ENCODE measurements at places on chromosomes 7 and 10. TPM values are rescaled to one million over a fixed set of nuclear protein-coding genes. Genes with fewer than 3 reads are reported as not detected.

The FEZF1 gene
- not detected for polyA plus RNA-seq

The CCL26 gene
- 7.1 TPM for polyA plus RNA-seq

- H3K4me1 ChIP-seq = no peaks in the 10 kb centered on the region
- H3K36me3 ChIP-seq = peaks cover 12% of the 10 kb centered on the region
- H3K27ac ChIP-seq = no peak overlapping the region
- no peak overlapping the region for H3K4me3 ChIP-seq
- H3K27me3 ChIP-seq = no peaks in the 10 kb centered on the region
These were observed 184.2 kb downstream of the KMT2E start for GRCh38 chr7:105198223-105198622.

DNA sequence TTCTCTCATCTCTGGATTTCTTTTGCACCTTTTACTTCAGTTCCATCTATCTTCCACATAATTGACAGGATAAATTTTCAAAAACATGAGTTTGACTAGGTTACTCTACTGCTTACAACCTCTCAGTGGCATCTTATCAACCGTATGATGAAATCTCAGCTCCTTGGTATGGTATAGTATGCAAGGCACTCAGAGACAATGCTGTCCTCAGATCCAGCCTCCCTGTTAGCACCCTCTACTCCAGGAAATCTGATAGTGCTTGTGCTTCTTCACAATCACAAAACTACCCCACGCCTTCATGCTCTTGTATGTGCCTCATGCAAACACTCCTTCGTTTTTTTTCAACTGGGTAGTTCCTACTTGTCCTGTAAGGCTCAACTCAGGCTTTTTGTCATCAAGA, 330.7 kb downstream of the GPR158 start:
- no peaks in the 10 kb centered on the region for H3K27me3 ChIP-seq
- no peaks in the 10 kb centered on the region for H3K36me3 ChIP-seq
- no peak overlapping the region for H3K27ac ChIP-seq
- no peak for DNase-seq

DNA sequence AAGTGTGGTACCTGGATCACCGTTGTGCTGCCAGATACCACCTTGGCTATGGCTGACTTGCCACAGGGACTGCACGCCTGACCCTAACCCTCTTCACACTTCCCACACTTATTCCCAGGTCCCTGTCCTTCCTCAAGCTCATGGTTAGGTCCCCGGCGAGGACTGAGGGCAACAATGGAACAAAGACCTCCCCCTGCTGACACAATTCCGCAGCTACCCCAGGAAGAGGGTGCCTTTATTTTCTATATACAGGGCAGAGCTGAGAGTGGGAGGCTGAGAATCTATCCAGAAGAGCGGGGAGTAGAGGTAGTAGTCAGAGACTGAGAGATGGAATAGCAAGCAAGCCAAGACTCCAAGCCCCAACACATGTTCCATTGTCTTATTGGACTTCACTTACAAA, 118.1 kb upstream of the SEM1 start:
- H3K27me3 ChIP-seq = no peaks in the 10 kb centered on the region
- H3K36me3 ChIP-seq = no peaks in the 10 kb centered on the region
- no peak overlapping the region for H3K4me3 ChIP-seq
- no peaks in the 10 kb centered on the region for H3K4me1 ChIP-seq
- DNase-seq = no peak
- no peak overlapping the region for H3K27ac ChIP-seq

DNA sequence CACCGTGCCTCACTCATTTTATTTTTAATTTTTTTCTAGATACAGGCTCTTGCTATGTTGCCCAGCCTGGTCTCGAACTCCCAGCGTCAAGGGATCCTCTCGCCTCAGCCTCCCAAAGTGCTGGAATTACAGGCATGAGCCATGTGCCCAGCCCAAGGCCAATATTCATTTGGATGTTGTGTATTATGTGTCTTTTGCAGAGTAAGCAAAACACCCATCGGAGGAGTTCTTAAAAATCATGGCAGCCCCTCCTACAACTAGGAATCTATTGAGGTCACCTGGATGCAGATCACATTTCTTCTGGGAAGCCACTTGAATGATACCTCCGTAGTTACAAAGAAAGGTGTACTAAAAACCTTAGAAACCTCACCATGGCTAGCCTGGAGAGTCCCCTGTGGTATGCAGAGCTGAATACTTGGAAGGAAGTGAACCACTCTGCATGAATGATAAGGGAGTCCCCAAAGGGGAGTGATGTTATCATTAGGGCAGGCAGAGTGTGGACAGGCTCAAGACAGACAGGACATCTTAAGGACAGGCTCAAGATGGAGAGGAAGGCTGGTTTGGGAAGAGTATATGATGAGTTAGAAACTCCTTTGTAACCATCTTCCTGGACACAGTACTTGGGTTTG, 185.7 kb downstream of the TAX1BP1 start:
- H3K36me3 ChIP-seq = no peaks in the 10 kb centered on the region
- no peak overlapping the region for H3K27ac ChIP-seq

DNA sequence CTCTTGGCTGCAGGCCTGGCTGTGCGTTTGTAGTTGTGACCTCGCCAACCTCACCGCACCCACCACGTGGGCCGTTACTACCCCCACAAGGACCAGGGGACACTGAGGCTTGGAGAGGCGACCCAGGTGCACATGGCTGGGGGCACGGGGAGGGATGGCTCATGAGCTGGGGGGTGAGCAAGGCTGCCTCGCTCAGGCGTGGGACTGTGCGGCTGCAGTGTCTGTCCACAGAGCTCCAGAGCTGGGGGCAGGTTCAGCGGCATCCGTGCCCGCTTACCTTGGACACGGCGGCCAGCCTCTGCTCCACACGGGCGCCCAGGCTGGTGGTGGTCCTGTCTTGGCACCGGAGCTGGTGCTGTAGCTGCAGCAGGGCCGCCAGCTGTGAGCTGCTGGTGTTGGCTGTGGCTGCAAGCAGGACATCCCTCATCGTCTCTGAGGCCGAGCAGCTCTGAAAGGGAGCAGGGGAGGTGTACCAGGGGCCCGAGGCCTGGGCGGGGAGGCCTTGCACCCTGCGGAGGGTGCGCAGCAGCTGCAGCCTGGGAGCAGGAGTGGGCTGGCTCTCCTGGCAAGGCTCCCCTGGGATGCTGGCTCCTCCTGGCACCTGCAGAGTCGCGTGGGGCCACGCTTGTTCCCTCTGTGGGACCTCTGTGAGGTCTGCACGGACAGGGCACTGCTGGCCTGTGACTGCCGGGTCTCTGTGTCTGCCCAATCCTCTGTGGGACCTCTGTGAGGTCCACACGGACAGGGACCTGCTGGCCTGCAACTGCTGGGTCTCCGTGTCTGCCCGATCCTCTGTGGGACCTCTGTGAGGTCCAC, 60.0 kb upstream of the NKX6-2 start:
- H3K27ac ChIP-seq = no peak overlapping the region
- no peak overlapping the region for H3K4me3 ChIP-seq
- H3K36me3 ChIP-seq = no peaks in the 10 kb centered on the region
- peaks cover 54% of the 10 kb centered on the region for H3K27me3 ChIP-seq
- H3K4me1 ChIP-seq = no peaks in the 10 kb centered on the region
- DNase-seq = no peak

GRCh38 chr7:4169455-4169854, 512.6 kb upstream of the FOXK1 start:
- DNase-seq = no peak
- H3K36me3 ChIP-seq = no peaks in the 10 kb centered on the region
- peaks cover 89% of the 10 kb centered on the region for H3K27me3 ChIP-seq
- no peaks in the 10 kb centered on the region for H3K4me1 ChIP-seq
- no peak overlapping the region for H3K4me3 ChIP-seq
- no peak overlapping the region for H3K27ac ChIP-seq

DNA sequence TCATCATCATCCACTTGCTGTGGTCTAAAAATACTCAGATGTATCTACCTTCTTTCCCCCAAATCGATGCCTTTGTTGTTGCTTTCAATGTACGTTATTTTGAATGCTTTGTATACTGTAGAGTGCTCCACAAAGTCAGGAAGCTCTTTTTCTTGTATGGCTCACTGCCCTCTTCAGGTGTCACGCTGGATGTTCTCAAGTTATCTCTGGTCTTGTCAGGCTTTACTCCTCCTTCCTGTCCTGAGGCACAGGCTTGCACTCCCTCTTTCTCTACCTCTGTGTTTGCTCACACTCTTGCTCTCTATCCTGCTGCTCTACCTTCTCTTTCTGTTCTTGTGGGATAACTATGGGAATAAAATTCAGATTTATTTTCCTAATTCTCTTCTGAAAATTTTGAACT, 381.3 kb downstream of the NRG3 start:
- DNase-seq = no peak
- H3K27ac ChIP-seq = no peak overlapping the region
- no peaks in the 10 kb centered on the region for H3K36me3 ChIP-seq
- no peaks in the 10 kb centered on the region for H3K4me1 ChIP-seq

GRCh38 chr10:53387562-53387961, 615.0 kb upstream of the MBL2 start:
- H3K36me3 ChIP-seq = no peaks in the 10 kb centered on the region
- no peaks in the 10 kb centered on the region for H3K4me1 ChIP-seq
- no peak overlapping the region for H3K27ac ChIP-seq
- H3K27me3 ChIP-seq = no peaks in the 10 kb centered on the region
- H3K4me3 ChIP-seq = no peak overlapping the region

- DNase-seq = no peak
- H3K36me3 ChIP-seq = no peaks in the 10 kb centered on the region
- H3K27ac ChIP-seq = no peak overlapping the region
- no peak overlapping the region for H3K4me3 ChIP-seq
- H3K27me3 ChIP-seq = peaks cover 21% of the 10 kb centered on the region
These were observed 33.7 kb upstream of the PLXNA4 start for GRCh38 chr7:132609906-132610520.

- H3K36me3 ChIP-seq = no peaks in the 10 kb centered on the region
- H3K27me3 ChIP-seq = no peaks in the 10 kb centered on the region
- DNase-seq = no peak
- H3K4me1 ChIP-seq = no peaks in the 10 kb centered on the region
- no peak overlapping the region for H3K4me3 ChIP-seq
These were observed 42.3 kb downstream of the FEZF1 start for GRCh38 chr7:122262246-122262645.

DNA sequence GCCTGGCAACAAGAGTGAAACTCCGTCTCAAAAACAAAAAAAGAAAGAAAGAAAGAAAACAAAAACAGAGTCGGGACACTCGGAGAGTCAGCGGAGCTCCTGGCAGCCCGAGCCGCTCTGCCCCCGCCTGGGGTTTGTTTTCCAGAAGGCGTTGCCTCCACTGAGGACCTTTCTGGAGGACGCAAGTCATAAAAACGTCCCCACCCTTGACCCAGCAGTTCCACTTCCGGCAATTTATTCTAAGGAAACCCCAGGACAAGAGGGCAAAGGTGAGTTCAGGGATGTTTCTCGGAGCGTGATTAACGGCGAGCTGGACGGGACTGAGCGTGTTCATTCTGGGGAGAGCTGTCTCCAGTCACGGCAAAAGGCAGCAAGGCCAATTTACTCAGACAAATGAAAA, 27.0 kb upstream of the SUN1 start:
- DNase-seq = no peak
- no peak overlapping the region for H3K27ac ChIP-seq
- peaks cover 6% of the 10 kb centered on the region for H3K4me1 ChIP-seq
- H3K27me3 ChIP-seq = no peaks in the 10 kb centered on the region

DNA sequence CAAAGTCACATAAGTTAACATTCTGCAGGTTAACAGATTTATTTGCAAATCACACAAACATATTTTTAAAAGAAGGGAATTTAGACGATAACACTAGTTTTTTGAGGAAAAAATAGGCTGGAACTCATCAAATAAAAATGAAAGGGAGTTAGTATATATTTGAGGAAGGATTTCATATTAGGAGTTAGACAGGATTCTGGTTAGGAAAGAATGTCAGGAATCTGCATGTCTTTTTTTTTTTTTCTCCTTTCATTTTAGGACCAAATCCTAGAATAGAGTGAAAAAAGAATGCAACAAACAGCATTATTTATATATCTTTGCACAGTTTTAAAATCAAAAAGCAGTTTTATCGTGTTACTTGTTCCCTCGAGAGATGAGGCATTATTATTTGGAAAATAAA, 8.9 kb upstream of the TRDMT1 start:
- peaks cover 37% of the 10 kb centered on the region for H3K4me1 ChIP-seq
- H3K36me3 ChIP-seq = no peaks in the 10 kb centered on the region
- no peak overlapping the region for H3K4me3 ChIP-seq
- H3K27ac ChIP-seq = no peak overlapping the region

DNA sequence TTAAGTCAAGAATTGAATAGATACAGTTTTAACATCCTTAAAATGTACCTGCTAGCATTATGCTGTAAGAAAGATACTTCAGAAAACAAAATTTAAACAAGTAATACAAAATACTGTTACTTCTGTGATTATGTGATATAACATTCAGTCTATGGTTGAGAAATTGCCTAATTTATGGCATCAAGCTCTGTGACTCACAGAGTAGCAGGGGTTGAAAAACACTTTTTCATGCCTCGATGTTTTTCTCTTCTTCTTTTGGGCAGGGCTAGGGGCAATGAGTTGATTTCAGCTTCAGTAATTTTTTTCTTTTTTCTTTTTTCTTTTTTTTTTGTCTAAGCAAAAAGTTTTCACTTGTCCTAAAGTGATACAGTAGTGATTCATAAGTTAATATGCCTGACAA, 209.2 kb downstream of the MBL2 start:
- H3K27me3 ChIP-seq = no peaks in the 10 kb centered on the region
- DNase-seq = no peak
- H3K27ac ChIP-seq = no peak overlapping the region
- no peaks in the 10 kb centered on the region for H3K36me3 ChIP-seq

- H3K4me1 ChIP-seq = peaks cover 8% of the 10 kb centered on the region
- no peak overlapping the region for H3K27ac ChIP-seq
- H3K4me3 ChIP-seq = no peak overlapping the region
- no peak for DNase-seq
These were observed 13.6 kb downstream of the CCSER2 start for GRCh38 chr10:84341983-84342382.

DNA sequence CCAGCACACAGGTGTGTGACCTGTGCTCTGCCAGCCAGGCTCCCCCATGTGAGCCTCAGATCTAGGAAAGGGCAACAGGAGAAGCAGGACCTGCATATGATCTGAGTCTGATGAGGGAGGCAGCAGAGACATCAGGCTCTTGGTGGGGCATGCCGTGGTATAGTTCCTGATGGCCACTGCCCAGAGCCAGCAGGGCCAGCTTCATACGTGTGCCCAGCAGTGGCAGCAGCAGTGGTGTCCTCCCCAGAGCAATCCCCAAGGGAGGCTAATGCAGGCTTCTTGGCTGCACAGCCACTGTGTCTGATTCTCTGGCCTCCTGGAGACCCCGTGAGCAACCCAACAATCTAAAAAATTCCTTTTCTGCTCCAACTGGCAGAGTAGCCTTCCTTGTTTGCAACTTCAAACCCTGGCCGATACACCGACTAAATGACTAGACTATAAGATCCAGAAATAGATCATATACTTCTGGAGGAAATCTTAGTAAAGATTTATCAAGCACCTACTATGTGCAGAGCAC, 230.6 kb upstream of the ZMIZ1 start:
- H3K27ac ChIP-seq = no peak overlapping the region
- no peaks in the 10 kb centered on the region for H3K36me3 ChIP-seq
- DNase-seq = no peak
- no peaks in the 10 kb centered on the region for H3K4me1 ChIP-seq

Measured in K562 (cell line).